ENCODE measurements at places on chromosomes 7 and 10. TPM values are rescaled to one million over a fixed set of nuclear protein-coding genes. Genes with fewer than 3 reads are reported as not detected.

PHYHIPL gene
- not detected for total RNA-seq

ANKRD22 gene
- total RNA-seq = not detected

PRF1 gene
- not detected for total RNA-seq

ADAP1 gene
- total RNA-seq = 3.5 TPM

- H3K27ac ChIP-seq = no peak overlapping the region
- H3K27me3 ChIP-seq = peaks cover 16% of the 10 kb centered on the region
- H3K36me3 ChIP-seq = no peaks in the 10 kb centered on the region
- H3K4me3 ChIP-seq = no peak overlapping the region
Observed at GRCh38 chr10:6056411-6057135, 5.6 kb downstream of the IL2RA start.

GRCh38 chr10:69421611-69422308, 5.0 kb upstream of the TACR2 start:
- no peak overlapping the region for H3K4me3 ChIP-seq
- no peak for DNase-seq
- no peak overlapping the region for H3K27ac ChIP-seq
- no peaks in the 10 kb centered on the region for H3K36me3 ChIP-seq
- H3K4me1 ChIP-seq = no peaks in the 10 kb centered on the region

GRCh38 chr10:26216585-26217395, at the start of gene GAD2:
Gene GAD2, plus strand, starts transcription at chr10:26216774. Its CDS starts 36 bp downstream, at chr10:26216810.
- no peak for DNase-seq
- H3K4me3 ChIP-seq = no peak within 1 kb of the TSS
- H3K36me3 ChIP-seq = no peaks in the 10 kb centered on the region
- H3K27me3 ChIP-seq = peaks cover 45% of the 10 kb centered on the region

- peaks cover 40% of the 10 kb centered on the region for H3K27me3 ChIP-seq
- no peaks in the 10 kb centered on the region for H3K36me3 ChIP-seq
- H3K4me1 ChIP-seq = peaks cover 21% of the 10 kb centered on the region
- no peak overlapping the region for H3K4me3 ChIP-seq
- peak; percentile 16 for DNase-seq
Observed at GRCh38 chr7:29190349-29191045, 4.1 kb upstream of the CHN2 start.

GRCh38 chr10:88077977-88078376, 214.6 kb downstream of the PTEN start:
- no peak for DNase-seq
- no peaks in the 10 kb centered on the region for H3K36me3 ChIP-seq
- no peak overlapping the region for H3K27ac ChIP-seq
- no peaks in the 10 kb centered on the region for H3K27me3 ChIP-seq
- H3K4me3 ChIP-seq = no peak overlapping the region

- no peaks in the 10 kb centered on the region for H3K27me3 ChIP-seq
- no peaks in the 10 kb centered on the region for H3K36me3 ChIP-seq
- no peak overlapping the region for H3K4me3 ChIP-seq
- no peak for DNase-seq
- no peak overlapping the region for H3K27ac ChIP-seq
Observed at GRCh38 chr10:100364735-100365391, 17.8 kb downstream of the SCD start.

All from SJSA1 (cell line).